ENCODE measurements at places on chromosomes 3 and 15.

DNA sequence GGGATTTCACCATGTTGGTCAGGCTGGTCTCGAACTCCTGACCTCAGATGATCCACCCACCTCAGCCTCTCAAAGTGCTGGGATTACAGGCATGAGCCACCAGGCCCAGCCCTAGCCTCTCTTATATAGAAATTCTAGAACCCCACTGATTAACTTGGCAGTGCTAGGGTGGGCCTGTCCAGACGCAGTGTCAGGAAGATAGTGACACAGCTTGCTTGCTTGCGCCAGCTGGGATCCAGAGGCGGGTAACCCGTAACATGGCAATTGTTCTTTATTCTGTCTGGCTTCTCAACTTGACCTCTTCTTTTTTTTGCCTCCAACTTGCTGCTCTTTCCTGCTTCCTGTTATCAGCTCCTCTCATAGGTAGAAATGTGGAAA is 16.2 kb downstream of the CEP19 start:
- no peak for DNase-seq

GRCh38 chr3:95265129-95265528 is 1202.3 kb downstream of the NSUN3 start:
- DNase-seq, result no peak

DNA sequence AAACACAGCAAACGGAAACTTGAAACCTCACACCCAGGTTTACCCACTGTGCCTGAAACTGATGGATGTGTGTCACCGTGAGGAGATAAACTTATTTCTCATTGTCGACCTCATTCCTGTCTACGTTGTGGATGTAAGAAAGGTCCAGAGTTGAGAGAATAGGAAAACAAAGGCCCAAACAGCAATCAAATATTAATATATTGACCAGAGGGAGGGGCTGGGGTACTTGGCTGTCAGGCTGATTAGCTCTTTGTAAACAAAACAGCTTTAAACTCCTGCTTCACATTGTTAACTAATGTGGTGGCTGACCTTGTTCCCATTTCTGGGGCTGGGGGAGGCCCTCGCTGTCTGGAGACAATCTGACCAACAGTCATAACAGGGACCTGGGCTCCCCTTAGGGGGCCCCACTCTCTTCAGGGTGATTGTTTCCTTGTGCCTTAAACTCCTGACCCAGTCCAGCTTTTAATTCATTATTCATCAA is 937.6 kb downstream of the MCTP2 start:
- no peak for DNase-seq

- DNase-seq, result no peak
These were observed 55.7 kb downstream of the EPHB1 start for GRCh38 chr3:134850761-134851160.

DNA sequence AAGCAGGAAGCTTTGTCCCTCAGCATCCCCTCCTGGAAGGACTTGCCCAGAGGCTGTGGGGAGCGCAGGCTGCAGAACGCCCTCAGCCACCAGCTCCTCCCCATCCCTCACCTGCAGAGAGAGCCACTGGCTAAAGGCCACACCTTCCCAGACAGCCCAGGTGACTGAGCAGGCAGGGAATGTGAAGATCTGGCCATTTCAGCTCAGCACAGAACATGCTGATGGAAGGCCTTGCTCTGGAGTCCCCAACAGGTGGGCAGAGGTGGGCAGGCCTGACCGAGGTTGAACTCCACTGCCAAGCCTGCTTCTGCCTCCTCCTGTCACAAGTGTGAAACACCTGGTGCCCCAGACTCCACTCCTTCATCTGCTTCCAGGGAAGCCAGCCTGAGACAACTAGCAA is 50.7 kb upstream of the SEC61A1 start:
- DNase-seq, result no peak

- DNase-seq, result no peak
These were observed 2.2 kb upstream of the CRTAP start for GRCh38 chr3:33111581-33111980.

DNA sequence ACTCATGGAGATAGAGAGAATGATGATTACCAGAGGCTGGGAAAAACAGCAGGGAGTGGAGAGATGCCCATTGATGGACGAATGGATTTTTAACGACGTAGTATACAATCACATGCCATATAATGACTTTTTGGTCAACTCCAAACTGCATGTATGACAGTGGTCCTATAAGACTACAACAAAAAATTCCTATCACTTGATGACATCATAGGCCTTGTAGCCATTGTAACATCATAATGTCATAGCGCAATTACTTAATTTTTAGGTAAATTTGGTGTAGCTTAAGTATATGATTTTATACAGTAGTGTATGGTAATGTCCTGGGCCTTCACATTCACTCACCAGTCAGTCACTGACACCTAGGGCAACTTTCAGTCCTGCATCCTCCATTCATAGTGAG is 264.3 kb downstream of the RAP2B start:
- no peak for DNase-seq

DNA sequence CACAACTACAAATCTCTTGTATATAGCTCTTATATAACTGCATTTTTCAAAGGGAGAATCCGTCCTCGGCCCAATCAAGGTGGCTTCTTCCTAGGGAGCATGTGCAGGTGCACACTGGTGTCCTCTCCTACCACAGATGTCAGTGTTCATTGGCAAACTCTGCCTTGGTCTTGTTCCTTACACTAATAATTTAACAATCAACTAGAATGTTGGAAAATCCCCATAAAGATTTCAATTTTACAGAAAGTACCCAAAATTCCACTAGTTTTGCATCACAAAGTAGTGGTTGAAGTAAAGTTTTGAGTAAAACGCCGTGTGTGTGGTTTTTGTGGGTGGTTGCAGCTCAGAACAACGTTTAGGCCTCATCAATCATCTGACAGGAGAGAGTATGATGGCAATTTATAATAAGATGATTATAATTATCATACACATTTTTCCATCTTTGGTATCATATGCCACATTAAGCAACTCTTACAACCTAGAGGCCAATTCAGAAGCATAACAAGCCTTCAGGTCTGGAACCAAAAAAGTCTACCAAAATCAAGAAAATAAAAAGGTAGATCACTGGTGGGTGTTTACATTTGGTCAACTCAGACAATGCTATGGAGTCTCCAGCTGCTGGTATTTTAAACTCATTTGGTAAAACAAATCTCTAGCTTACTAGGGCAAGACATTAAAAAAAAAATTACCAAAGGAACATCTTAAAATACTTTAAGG is 128.9 kb upstream of the BHLHE40 start:
- DNase-seq, result no peak

DNA sequence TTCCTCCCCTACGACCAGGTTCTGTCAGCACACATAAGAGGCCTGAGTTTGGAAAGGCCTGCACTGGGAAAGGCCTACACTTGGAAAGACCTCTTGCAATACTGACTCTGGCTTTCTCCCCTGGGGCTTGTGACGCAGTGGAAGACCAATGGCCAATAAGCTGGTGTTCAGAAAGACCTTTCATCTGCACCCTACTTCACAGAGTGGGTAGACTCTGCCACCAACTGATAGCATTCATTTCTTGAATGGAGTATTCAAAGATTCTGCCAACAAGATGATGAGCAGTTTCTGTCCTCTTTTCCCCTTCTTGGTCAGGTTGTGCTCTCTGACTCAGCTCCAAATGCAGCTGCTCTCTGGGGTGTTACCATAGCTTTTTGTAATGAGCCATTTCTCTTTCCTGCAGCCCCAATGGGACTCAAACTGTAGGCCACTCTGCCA is 48.8 kb downstream of the TIPARP start:
- DNase-seq, result no peak

- DNase-seq, result no peak
These were observed 64.0 kb downstream of the TMEM212 start for GRCh38 chr3:171906951-171907676.

GRCh38 chr3:169945313-169945712 is 21.3 kb upstream of the SEC62 start:
- no peak for DNase-seq

GRCh38 chr15:60695713-60696522 is 217.0 kb upstream of the ICE2 start:
- no peak for DNase-seq

DNA sequence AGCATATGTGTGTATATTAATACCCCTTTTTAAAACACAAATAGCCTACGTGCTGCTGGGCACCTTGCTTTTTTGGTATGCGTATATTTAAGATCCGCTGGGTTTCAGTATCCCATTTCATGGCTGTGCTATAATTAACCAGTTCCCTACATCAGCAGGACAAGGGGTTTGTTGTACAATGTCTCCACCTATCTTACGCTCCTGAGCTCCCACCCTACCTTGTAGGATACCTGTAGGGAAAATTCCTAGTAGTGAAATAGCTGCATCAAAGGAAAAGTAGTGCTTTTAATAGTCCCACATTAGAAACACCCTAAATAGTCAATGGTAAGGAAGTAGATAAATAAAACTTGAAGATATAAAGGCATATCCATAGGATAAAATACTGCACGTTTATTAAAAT is 1.4 kb downstream of the MAP6D1 start:
- DNase-seq, result no peak

DNA sequence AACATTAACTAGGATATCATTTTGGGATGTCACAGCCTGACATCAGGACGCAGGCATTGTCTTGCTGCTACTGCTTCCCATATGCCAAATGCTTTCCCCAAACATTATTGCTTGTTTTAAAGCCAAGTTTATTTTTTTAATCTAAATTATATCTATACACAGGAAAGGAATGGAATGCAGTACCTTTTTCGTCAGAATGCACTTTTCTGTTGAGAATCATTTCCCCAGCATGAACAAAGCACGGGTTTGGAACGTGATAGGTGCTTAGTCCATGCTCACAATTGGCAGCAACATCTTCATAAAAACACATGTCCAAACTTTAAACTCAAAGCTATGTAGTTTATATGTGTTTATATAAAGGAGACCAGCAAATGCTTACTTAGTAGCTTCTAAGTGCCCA is 26.1 kb downstream of the PXK start:
- DNase-seq, result no peak

DNA sequence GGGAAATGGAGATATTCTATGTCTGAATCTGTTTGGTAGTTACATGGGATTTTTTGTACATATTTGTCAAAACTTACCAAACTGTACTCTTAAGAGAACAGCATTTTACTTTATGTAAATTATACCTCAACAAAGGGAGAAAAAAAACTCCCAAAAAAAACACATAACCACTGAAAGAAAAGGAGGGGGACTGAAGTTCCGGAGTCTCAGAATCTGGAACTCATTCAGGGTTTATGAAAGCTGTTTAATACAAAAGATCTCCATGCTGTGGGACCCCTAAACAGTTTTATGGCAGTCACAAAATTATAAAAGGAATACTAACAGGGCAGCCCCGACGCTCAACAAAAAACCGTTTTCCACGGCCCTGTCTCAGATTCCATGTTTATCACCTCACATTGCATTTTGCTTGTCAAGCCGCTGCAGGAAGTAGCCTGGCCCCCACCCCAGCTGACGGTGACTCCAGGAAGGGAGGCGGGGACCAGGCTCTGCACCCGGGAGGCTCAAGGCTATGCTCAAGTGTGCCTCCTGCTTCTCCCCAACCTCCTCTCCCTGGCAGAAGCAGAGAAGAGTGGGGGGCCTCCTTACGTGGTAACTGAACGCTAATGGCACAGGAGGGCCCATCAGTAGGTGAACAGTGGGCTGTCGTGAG is 29.3 kb downstream of the RFT1 start:
- DNase-seq, result no peak

DNA sequence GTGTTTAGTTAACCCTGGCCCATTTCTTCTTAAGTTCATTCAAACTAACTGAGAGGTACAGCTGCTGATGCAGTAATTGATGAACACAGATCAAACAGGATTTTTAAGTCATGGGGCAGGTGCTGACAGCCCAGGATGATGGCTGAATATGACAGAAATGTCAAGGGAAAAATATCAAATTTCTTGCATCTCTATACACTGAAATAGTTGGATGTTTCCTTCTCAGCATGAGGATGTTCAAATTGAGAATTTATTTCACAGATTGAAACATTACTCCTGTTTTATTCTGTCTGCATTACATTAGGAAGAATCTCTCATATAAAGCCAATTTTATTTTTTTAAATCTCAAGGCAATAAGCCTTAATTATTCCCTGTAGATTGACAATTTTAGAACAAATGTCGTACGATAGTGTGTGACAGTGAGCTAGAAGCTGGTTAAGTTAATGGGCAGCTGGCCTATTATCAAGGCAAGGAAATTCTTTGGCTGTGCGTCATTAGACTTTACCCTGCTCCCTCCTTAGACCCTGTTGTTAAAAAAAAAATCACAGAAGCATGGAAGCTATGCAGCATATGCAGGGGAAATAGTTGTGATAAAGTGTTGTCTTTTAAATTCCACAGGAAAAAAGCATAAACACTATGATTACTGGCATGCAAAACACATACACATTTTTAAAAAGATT is 183.8 kb upstream of the KCNMB2 start:
- peak; percentile 43 for DNase-seq

DNA sequence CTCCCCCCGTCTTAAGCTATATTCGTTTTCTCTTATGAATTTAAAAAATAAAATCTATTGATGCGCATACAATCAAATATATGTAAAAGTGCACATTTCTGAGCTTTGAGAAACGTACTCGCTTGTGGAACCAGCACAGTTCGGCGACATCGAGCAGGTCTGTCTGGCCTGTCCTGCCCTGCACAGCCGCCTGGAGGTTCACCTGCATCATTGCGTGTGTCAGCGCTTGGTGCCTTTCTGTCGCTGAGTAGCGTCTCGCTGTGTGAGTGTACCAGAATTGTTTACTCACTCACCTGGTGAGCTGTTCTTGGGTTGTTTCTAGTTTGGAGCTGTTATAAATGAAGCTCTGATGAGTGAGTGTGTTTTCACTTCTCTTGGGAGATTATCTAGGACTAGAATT is 104.0 kb downstream of the VGLL4 start:
- no peak for DNase-seq

GRCh38 chr3:62024882-62025281 is 348.5 kb downstream of the FEZF2 start:
- DNase-seq, result no peak

DNA sequence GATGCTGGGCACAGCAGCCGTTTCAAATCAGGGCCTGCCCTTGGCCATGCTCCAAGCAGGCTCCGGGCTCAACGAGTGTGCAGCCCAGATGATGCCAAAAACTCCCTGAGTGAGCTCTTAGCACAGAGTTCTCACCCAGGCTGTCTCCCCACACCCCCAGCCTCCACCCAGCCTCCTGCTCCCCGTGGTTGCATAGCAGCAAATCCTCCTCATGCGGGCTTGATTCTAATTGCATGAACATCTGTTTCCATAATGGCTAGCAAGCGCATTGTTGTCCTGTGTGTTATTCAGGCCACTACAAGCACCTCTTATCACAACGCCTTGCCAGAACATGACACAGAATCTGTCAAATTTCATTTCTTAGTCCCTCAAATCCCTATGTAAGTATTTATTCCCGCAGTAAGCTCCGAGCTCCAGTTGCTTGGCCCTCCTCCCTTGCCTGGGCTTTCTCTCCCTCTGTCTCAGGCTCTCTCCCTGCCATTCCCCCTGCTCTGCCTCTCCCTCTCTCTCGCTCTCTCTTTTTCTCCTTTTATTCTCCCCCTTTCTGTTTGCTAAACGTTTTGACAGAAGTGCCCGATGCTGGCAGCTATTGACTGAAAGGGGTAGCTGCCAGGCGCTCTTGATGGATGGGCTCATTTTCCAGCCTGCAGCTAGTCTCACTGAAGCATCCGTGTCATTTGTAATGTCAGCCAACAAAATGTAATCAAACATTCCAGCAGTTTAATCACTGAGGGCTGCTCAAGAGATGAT is 306.5 kb downstream of the IL20RB start:
- no peak for DNase-seq
